ENCODE measurements at places on chromosomes 5 and 9.

DNA sequence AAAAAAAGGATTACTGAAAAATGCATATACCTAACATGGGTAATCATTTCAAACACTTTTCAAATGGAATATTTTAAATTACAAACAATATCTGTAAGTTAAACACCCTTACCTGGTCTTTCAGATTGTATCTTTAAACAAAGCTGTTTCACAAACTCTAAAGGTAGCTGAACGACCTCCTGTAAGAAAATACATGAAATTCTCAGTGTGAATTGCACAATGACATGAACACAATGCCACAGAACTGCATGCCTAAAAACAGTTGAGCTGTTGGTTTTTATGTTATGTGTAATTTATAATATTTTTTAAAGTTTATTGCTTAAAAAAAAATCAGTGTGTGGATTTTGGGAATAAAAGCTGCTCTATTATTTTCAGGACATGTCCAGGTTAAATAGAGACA lies 17.5 kb downstream of the IPPK start:
- no peak for DNase-seq

- no peak for DNase-seq
These were observed 63.0 kb downstream of the FER start for GRCh38 chr5:108810717-108811116.

DNA sequence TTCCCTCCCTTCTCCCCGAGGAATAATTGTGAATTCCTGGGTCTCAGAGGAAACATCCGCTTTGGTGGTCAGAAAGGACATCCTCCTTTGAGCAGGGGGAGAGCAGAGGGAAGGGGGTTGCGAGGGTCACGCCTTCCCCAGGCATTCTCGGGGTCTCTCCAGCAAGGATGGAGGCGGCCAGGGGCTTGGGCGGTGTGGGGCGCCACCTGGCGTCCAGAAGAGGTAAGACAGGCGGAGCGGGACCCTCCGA lies 129.1 kb downstream of the KCNIP1 start:
- DNase-seq = no peak

GRCh38 chr5:96065685-96066385 lies 104.2 kb upstream of the ELL2 start:
- no peak for DNase-seq

GRCh38 chr5:17443333-17444130 lies 54.5 kb upstream of the TAF11L2 start:
- DNase-seq = no peak

- DNase-seq = peak; percentile 39
These were observed 467 bp upstream of the VLDLR start for GRCh38 chr9:2620919-2621721.

DNA sequence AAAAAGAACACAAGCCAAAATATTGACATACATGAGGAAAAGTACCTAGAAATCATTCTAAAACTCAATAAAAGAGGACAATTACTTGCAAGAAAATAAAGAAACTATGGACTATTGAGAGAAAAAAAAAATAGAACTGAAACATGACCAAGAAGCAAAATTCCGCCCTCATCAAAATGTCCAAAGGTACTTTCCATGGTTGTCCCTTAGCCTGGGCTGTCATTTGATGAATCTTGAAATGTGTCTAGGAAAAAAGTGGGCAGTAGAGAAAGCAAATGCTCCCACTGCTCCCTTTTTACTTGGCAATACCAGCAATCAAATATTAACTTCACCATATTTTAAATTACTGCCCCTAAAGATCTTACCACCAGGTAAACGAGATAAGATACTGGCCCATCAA lies 10.8 kb downstream of the NRG2 start:
- no peak for DNase-seq

DNA sequence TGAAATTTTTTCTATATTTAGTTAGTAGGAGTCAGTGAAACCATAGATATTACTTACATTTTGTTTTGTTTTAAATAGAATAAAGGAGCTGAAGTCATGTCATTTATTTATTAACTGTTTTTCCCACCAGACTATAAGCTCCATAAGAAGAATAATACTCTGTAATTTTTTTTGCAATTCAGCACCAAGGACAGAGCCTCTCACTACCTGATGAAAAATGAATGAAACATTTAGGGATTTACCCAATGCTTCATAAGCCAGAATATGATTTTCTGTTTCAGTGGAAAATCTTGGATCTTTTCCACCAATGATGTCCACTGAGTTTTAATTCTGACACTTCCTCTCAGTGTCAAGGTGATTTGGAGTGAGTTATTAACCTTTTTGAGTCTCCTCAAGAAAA lies 624.9 kb upstream of the GRAMD2B start:
- DNase-seq = no peak

- DNase-seq = no peak
These were observed 2.1 kb upstream of the ANXA1 start for GRCh38 chr9:73149371-73150067.

DNA sequence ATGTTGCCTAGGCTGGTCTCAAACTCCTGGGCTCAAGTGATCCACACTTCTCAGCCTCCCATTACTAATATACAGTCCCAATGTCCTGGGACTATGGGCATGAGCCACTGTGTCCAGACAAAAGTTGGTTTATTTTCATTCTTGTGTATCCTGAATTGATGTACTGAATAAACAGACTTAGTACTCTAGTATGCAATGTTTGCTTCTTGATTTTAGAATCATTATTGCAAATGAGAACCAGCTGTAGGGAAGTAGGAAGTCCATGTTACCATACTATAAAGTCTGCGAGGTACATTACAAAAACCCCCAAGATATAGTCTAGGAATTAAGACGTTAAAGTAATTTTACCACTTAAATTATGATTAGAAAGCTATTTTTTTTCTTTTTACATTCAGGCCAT lies 334.6 kb upstream of the KLF9 start:
- no peak for DNase-seq

- DNase-seq = no peak
These were observed 6.1 kb upstream of the GCNT1 start for GRCh38 chr9:76452839-76453238.

- DNase-seq = no peak
These were observed 736.7 kb upstream of the WWC1 start for GRCh38 chr5:167554564-167555290.

GRCh38 chr5:76938177-76938576 lies 14.7 kb upstream of the CRHBP start:
- DNase-seq = no peak

GRCh38 chr9:123234853-123235252 lies 33.5 kb downstream of the STRBP start:
- DNase-seq = no peak

DNA sequence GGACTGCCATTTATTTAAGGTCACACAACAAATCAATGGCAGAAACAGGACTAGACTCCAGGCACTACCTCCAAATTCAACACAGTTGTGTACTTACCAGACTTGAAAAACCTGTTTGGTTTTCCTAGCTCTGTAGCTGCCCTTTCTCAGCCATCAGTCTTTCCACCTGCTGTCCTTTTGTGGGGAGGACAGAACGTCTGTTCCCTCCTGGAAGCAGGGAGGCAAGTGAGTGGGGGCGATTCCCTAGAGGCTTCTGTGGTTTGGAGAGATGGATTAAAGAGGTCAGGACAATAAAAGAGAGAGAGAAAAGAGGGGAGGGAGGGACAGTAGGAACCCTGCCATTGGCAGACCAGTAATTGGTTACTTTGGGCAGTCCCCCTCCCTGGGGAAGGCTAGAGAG lies 14.7 kb downstream of the ASTN2 start:
- no peak for DNase-seq

- no peak for DNase-seq
These were observed 10.2 kb downstream of the CORO2A start for GRCh38 chr9:98182069-98182820.

DNA sequence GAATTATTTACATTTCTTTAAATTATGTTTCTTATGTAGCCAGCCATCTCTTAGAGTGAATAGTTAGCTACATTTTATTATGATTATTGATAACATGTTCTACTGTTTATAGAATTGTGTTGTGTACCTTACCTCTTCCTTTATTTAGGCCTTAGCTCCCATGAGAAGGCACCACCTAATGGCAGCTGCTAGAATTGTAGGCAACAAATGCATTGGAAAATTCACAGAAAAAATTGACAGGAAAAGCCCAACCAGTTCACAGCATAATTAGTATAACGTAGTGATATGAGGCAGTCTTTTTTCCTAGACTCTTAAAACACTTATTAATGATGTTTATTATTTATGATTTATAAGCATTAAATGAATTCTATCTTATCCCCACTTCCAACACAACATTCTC lies 175.8 kb downstream of the WDR70 start:
- DNase-seq = no peak

- no peak for DNase-seq
These were observed 102.2 kb downstream of the ADAMTS12 start for GRCh38 chr5:33789567-33789957.

- peak; percentile 31 for DNase-seq
These were observed 50.9 kb upstream of the CEMIP2 start for GRCh38 chr9:71819115-71819739.

DNA sequence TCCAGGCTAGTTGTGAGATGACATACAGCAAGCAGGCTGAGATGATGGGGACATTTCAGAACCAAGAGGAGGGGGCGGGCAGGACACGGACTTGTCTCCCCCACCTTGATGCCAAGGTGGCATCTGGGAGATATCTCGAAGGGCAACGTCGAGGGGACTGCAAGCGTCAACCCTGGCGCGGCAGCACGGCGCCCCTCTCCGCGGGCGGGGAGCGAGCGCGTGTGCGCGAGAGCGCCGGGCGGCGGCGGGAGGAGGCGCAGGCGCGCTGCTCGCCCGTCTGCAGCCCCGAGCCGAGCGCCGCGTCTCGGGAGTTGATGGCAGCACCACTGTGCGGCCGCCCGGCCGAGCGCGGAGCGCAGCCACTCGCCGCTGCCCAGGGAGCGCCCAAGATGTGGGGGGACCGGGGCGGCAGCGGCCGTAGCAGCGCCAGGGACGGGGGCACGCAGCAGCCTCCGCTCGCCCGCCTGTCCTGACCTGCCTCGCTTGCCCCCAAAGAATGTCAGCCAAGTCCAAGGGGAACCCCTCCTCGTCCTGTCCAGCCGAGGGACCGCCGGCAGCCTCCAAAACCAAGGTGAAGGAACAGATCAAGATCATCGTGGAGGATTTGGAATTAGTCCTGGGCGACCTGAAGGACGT lies at the start of gene PRR16:
PRR16 (plus strand) TSS at position 310 of the 636 bp plus-strand sequence.
- peak; percentile 84 for DNase-seq

DNA sequence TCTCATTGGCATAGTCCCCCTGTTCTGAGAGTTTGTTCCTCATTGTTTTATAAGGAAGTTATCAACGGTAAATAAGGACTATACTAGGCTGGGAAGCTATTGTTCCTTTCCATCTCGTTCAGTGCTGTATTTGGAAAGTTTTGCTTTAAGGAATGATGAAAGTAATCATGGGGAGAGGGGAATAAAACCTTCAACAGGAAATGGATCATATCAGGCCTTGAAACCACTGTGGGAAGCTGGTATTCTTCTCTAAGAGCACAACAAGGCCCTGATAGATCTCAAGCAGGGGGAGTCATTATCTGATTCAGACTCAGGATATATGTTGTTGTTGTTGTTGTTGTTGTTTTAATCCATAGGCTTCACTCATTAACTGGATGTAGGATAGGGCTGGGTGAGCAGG lies 474.5 kb downstream of the ENC1 start:
- DNase-seq = no peak

- DNase-seq = no peak
These were observed 15.5 kb upstream of the CTSL start for GRCh38 chr9:87710443-87710842.

DNA sequence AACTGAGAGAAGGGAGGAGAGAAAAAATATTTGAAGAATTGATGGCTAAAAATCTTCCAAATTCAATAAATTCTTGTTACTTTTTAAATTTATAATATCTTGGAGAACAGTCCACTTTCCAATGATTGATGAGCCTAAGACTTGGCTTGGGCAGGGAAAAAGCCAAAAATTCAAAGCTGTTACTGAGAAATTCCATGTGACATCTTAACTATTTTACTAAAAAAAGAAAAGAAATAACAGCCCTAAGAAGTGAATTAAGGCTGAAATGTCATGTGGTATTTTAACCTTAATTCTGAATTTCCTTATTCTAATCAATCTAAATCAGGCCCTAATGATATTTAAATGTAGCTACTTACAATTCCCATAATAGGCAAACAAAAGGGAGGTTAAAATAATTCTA lies 53.4 kb downstream of the CETN3 start:
- no peak for DNase-seq

DNA sequence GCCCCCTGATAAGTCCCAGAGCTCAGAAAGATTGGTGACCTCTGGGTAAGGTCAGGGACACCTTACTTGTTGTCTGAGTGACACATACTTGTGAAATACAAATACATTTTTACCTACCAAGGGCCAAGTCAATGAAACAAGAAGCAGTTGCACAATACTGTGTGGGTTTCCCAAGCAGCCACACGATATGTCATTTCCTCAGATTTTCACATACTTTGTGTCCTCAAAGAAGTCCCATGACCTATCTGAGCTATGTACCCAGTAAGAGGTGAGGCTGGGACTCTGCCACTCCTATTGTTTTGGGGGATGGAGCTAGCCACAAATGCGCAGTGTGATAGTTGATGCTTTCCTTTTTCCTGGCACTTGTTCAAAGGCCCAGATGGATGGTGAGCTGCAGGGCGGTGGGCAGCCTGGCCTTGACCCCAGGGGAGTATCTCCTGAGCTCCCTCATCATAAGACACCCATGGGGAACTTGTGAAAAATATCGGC lies 4.8 kb upstream of the SLC25A51 start:
- DNase-seq = peak; percentile 56

DNA sequence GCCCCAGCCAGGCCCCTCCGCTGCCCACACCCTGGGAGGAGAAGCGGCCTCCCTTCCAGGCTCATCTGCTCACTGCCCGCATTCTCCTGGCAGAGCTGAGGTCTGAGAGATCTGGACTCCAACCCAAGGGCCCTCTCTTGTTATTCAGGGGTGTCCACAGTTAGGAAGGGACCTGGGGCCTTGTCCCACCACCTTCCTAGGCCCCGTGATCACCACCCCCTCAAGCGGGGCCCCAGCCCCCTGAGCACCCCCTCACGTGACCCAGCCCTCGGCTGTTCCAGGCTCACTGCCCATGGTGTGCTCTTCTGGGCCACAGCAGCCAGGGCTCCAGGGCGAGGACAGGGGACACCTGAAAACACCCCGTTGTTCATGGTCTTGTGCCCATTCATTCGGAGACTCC lies 48.7 kb downstream of the NEURL1B start:
- DNase-seq = no peak

DNA sequence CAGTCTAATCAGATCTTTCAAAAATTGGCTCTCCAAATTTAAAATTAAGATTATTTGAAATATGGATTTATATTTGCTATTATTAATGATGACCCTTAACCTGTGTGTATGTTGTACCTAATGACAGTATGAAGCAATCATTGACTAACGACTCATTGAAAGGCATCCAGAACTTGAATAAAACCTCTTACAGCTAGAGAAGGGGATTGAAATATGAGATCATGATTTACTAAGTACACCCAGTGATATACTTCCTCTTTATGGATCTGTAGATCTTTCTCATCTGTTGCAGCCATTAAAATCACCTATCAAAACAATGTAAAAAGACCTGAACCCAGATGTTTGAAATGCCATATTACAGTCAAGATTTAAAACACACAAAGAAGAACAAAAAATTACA lies 126.5 kb downstream of the RPS23 start:
- no peak for DNase-seq

- no peak for DNase-seq
These were observed 72.4 kb upstream of the FBXW11 start for GRCh38 chr5:172078726-172079345.

- DNase-seq = no peak
These were observed 25.9 kb downstream of the PSMB7 start for GRCh38 chr9:124389146-124389939.

Measured in lower leg skin (tissue), 4 donors.